Skin of body (tissue), 3 donors: ENCODE measurements at places on chromosomes 1 and 21. TPM values are rescaled to one million over a fixed set of nuclear protein-coding genes. Genes with fewer than 3 reads are reported as not detected.

- DNase-seq, result no peak
Observed at GRCh38 chr1:97063532-97063931, 341.9 kb downstream of the PTBP2 start.

DNA sequence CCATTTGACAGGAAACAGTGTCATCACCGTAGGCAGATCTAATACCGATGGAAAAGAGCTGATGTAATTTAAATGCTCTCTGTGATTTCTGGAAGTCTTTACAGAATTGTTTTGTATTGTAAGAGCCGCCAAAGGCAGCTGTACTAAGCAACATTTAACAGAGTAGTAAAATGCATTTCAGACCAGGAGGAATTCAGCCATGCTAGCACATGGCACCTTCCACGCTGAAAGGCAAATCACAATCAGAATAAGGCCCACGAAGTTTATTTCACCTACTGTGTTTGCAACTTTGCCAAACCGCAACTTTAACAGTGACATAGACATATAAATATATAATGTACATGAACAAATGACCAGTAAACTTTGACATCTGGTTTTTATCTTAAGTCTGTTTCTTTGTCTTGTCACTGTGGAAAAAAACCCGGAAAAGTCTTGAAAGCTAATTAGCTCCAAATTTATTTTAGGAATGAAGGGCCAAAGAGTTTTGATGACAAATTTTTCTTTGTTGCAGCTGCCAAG, 26.1 kb upstream of the DISC1 start:
- DNase-seq, result peak; percentile 93

DNA sequence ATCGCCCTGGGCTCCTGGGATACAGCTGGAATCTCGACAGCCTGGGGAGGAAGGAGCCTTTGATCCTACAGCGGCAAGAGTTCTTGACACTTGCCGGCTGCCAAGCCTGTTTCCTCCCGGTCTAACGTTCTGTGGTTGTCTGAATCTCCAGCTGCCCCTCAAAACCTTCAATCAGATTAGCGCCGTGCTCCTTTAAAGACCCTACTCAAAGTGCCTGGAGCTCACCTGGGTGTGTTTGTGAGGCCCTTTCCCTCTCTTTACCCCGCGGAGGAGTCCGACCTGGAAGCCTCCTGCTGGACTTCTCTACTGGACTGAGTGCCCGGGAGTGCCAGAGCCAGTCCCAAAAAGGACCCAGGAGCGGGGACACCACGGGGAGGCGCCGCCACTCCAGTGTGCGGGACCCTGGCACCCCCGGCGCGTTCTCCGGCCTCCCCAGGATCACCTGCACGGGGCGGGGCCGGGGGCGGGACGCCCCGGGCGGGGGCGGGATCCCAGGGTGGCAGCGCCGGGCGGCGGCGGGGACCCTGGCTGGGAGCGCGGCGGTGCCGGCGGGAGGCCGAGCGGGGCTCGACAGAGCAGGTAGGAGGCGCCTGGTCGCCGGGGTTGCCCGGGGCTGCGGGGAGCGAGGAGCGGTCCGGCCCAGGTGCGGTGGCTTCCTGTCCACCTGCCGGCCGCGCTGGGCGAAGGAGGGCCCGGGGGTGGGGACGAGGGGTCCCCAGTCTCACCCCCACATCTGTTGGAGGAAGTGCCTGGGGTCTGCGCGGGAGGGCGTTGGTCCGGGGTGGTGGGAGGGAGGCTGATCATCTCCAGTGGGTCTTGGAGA, at the start of gene NCMAP:
TSS of gene NCMAP (plus strand) at position 497 of the 823 bp plus-strand sequence. CDS start 39,344 bp downstream, outside the sequence.
- no peak for DNase-seq

The ADAMTS1 gene
- 67.3 TPM for total RNA-seq

DNA sequence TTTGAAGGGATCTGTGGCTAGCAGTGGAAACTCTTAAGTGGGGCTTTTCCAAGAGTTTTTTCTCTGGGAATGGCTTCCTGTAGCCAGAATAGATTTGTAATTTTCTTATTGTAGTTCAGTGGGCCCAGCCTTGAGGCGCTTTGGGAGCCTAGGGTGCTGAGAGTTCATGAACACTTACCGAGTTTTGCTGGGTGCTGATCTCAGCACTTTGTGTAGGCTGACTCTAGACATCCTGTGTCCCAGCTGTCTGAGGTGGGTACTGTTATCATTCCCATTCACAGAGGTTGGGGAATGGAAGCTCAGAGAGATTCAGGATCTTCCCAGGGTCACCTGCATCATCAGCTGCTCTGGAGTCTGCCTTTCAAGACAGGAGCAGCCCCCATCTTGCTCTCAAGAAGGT, 7.0 kb downstream of the PPFIA4 start:
- no peak for DNase-seq

DNA sequence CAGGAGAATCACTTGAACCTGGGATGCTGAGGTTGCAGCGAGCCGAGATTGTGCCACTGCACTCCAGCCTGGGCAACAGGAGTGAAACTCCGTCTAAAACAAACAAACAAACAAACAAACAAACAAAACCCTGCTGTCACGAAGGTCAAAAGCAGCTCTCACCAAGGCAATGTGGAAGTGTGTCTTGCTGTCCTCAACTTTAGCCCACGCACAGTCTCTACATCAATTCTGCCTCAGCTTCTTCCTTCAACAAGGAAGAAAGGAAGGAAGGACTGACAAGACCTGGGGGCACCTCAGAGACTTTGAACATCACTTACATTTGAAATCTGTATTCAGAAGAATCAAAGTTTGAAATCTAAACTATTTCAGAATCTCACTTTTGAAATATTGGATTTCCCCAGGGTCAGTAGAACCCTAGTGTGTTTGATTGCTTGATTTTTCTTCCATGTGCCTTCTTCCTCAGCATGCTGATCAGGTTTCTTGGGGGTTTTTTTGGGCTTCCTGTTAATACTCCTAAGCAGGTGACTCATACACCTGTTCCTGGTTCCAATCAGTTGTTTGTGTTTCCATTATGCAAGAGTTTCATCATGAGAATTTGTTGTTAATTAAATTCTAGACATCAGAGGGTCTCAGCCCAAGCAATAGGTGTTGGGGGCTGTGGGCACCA, 6.5 kb upstream of the CSTB start:
- DNase-seq, result no peak

- DNase-seq, result no peak
Observed at GRCh38 chr1:207261971-207262370, 59.5 kb upstream of the CD55 start.

GRCh38 chr1:234724516-234725176, 114.7 kb upstream of the IRF2BP2 start:
- DNase-seq, result no peak

GRCh38 chr1:210691039-210691610, 362.4 kb downstream of the HHAT start:
- no peak for DNase-seq

- DNase-seq, result no peak
Observed at GRCh38 chr1:56258371-56258770, 321.0 kb downstream of the PLPP3 start.

The RGS1 gene
- total RNA-seq, result 13.0 TPM

- no peak for DNase-seq
Observed at GRCh38 chr1:152013664-152014237, 20.1 kb upstream of the S100A10 start.

DNA sequence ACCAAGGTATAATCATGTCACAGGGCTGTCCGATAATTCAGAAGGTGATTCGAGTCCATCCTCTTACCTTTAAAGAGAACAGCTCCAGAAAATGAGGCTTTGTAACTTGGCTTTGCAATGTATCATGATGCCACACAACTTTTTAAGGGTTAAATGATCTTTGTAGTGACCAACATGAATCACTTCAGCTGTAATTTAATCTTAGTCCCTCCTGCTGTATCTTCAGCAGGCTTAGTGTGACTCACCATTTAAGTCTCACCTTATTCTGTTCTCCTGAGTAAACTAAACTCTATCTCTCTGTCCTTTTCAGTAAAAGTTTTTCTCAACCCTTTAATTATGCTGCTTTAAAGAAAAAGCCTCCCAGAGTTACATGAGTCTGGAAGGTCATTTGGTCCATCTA, 1.9 kb upstream of the HIVEP3 start:
- DNase-seq, result no peak
